A673 (cell line): ENCODE measurements at places on chromosomes 3 and 15. TPM values are rescaled to one million over a fixed set of nuclear protein-coding genes. Genes with fewer than 3 reads are reported as not detected.

- no peak for DNase-seq
- no peak overlapping the region for H3K27ac ChIP-seq
- peaks cover 24% of the 10 kb centered on the region for H3K4me1 ChIP-seq
- no peak overlapping the region for H3K4me3 ChIP-seq
- H3K27me3 ChIP-seq = no peaks in the 10 kb centered on the region
- H3K36me3 ChIP-seq = no peaks in the 10 kb centered on the region
These were observed 168.8 kb downstream of the ECT2 start for GRCh38 chr3:172919297-172919683.

DNA sequence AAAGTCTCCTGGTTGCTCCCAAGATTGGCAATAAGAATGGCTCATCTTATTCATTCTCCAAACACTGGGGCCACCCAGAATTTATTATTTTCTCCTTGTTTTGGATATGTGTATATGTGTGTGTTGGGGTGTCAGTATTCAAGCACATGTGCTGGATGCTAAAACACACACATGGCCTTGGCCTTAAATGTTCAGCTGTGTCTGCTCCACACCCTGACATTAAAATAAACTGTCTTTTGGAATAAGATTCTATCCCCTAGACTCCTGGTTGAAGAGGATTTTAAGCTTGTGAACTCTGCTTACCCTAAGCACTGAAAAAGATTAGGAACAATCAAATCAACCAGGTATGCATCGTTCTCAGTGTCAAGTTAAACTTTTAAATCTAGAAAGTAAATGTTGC lies 382.9 kb upstream of the MCTP2 start:
- no peak for DNase-seq
- no peaks in the 10 kb centered on the region for H3K36me3 ChIP-seq
- H3K27me3 ChIP-seq = no peaks in the 10 kb centered on the region
- no peaks in the 10 kb centered on the region for H3K4me1 ChIP-seq
- no peak overlapping the region for H3K4me3 ChIP-seq
- no peak overlapping the region for H3K27ac ChIP-seq

Gene DISP2
- total RNA-seq = 0.62 and 1.3 TPM in 2 replicates

GRCh38 chr15:26635614-26636013 lies 137.3 kb downstream of the GABRB3 start:
- no peak overlapping the region for H3K4me3 ChIP-seq
- DNase-seq = no peak
- no peaks in the 10 kb centered on the region for H3K4me1 ChIP-seq
- H3K27me3 ChIP-seq = no peaks in the 10 kb centered on the region
- H3K36me3 ChIP-seq = no peaks in the 10 kb centered on the region

GRCh38 chr3:178417736-178418135 lies 118.5 kb upstream of the KCNMB2 start:
- H3K27ac ChIP-seq = no peak overlapping the region
- no peaks in the 10 kb centered on the region for H3K36me3 ChIP-seq
